ENCODE measurements at places on chromosomes 12 and 14.

DNA sequence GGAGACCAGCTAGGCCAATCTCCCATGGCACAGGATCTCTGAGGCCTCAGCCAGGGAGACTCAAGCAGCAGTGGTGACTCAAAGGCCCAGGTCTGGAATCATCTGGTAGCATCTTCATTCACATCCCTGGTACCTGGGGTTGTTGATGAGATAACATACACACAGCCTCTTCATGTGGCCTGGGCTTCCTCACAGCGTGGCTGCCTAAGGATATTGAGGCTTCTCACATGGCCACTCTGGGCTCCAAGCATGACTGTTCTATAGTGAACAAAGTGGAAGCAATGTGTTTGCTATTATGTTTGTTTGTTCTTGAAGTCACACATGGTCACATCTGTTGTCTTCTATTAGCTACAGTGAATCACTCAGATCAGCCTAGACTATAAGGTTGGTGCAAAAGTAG lies 584.1 kb downstream of the VRK1 start:
- DNase-seq: no peak

- DNase-seq: no peak
Observed at GRCh38 chr14:57009585-57010515, 199.6 kb upstream of the OTX2 start.

GRCh38 chr12:46160101-46160980 lies 108.5 kb downstream of the SLC38A1 start:
- DNase-seq: no peak

DNA sequence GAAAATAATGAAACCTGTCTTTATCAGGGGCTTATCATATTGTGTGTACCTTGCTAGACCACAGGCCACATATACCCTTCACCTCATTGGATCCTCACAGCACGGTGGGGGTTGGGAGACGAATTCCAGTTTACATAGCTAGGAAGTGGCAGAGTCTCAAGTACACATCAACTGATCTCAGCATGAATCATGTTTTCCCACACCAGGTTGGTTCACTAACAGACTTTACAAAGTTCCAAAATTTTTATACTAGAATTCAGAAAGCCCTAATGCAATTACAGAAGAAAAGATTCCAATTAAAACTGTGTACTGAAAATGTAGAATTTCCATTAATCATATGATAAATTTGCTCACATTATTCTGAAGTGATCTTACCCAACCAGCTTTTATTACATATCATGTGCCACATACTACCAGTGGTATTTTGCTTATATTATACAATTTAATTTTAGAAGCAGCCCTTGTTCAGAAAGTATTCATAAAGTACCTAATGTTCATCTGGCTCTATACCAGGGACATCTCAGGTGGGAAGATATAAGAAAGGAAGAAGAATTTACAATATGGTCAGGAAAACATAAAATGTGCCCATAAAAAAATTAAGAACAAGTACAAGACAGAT lies 196.2 kb downstream of the ITPR2 start:
- no peak for DNase-seq

- no peak for DNase-seq
Observed at GRCh38 chr14:88879022-88879421, 54.6 kb downstream of the TTC8 start.

- DNase-seq: no peak
Observed at GRCh38 chr12:94951071-94951934, 52.2 kb downstream of the NDUFA12 start.

DNA sequence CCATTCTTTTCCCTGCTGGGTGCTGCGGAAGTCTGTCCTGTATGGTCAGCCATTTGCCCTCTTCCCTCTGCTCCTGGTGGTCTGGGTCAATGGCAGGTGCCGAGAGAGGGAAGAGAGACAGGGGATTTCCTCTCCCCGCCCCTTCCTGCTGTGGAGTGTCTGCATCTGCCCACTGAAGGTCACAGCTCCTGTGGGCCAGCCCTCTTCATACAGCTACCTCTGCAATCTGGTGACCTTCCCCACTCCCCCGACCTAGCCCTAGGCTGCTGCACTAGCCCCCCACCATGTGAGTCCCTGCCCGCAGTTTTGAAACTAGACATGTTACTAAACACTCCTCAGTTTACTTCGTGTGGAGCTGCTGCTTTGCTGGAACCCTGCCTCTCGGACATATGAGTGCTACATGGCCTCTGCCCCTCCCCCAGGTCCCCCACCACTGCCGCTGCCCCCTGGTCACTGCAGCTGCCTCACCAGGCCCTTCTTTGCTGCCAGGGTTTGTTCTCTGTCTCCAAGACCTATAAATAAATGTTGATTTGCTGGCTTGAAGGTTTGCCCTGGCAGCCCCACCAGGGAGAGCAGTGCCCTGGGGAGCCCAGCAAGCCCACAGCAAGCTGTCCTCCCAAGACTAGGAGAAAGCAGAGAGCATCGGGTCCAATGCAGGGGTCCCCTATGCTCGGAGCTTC lies 102.9 kb downstream of the DPF3 start:
- no peak for DNase-seq

- DNase-seq: no peak
Observed at GRCh38 chr12:80556566-80556965, 112.5 kb downstream of the PTPRQ start.

GRCh38 chr14:93305725-93306418 lies 27.0 kb downstream of the BTBD7 start:
- DNase-seq: no peak

- DNase-seq: no peak
Observed at GRCh38 chr14:42224053-42224888, 617.6 kb downstream of the LRFN5 start.

DNA sequence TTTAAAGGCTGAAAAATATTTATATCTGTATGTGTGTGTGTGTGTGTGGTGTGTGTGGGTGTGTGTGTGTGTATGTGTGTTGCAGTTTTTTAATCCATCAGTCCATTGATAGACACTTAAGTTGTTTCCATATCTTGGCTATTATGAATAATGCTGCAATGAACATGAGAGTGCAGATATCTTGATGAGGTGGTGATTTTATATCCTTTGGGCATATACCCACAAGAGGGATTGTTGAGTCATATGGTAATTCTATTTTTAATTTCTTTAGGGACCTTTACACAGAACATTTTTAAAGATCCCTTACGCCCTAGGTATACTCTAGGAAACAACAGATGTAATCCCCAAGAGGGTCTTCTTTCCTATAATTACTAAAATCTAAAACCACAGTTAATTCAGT lies 154.5 kb upstream of the CLEC14A start:
- DNase-seq: no peak

GRCh38 chr14:61438497-61438859 lies 117.1 kb downstream of the PRKCH start:
- no peak for DNase-seq

GRCh38 chr14:95521001-95521400 lies 4.6 kb upstream of the SYNE3 start:
- no peak for DNase-seq

GRCh38 chr12:54526812-54527630 lies 22.4 kb upstream of the PDE1B start:
- peak; percentile 21 for DNase-seq

GRCh38 chr14:50762001-50762930 lies 68.7 kb downstream of the NIN start:
- DNase-seq: no peak

GRCh38 chr14:77965919-77966435 lies 166.1 kb downstream of the ADCK1 start:
- no peak for DNase-seq

DNA sequence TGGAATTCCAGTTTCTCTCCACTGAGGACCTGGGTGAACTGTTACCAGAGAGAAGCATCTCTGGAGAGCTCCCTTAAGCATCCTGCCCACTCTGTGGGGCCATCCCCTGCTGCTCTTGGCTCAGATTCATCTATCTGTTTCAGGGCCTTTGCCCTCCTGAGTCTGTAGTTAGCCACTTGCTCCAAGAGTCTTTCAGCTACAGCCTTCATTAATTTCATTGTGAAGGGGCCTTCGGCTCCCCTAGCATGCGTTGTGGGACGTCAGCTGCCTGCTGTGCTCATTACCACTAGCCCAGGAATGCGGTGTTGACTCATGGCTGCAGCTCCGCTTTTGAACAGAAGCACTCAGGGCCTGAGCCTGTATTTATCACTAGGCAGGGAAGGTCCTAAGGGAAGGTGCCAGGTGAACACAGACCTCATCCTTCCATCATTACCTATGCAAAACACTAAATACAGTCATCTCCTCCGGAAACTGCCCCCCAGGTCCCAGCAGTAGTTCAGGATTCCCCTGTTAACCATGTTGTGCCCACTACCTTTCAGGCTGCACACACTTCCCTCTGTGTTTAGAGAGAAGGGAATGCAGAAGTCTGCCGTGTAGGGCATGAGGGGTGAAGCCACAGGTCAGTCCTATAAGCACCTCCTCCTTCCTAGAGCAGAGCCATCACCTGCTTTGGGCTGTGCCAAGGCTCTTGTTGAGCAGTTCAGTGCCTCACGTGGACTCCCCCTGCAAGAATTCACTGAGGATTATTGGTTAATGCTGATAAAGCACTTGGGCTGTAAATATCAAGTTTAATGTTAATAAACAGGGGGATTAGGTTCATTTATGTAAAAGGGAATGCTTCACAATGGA lies 191.4 kb downstream of the CACNA1C start:
- DNase-seq: no peak

- DNase-seq: no peak
Observed at GRCh38 chr14:88831284-88831683, 6.8 kb downstream of the TTC8 start.

- DNase-seq: no peak
Observed at GRCh38 chr12:109165599-109165998, 49.2 kb downstream of the ACACB start.

DNA sequence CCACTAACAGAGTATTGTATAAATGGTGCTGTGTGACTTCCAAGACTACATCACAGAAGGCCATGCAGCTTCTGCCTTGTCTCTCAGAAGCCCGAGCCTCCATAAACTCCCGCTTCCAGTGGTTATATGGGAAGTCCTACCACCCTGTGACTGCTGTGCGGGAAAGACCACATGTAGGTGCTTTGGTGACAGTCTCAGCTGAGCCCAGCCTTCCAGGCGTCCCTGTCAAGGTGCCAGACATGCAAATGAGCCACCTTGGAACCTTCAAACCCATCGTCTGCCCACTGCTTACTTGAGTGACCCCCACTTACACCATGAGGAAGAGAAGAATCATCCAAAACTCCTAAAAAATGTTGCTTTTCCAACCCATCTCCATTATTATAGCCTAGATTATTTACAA lies 123.0 kb downstream of the SLC38A1 start:
- no peak for DNase-seq

- DNase-seq: no peak
Observed at GRCh38 chr12:53568809-53569557, 57.2 kb downstream of the ATF7 start.

DNA sequence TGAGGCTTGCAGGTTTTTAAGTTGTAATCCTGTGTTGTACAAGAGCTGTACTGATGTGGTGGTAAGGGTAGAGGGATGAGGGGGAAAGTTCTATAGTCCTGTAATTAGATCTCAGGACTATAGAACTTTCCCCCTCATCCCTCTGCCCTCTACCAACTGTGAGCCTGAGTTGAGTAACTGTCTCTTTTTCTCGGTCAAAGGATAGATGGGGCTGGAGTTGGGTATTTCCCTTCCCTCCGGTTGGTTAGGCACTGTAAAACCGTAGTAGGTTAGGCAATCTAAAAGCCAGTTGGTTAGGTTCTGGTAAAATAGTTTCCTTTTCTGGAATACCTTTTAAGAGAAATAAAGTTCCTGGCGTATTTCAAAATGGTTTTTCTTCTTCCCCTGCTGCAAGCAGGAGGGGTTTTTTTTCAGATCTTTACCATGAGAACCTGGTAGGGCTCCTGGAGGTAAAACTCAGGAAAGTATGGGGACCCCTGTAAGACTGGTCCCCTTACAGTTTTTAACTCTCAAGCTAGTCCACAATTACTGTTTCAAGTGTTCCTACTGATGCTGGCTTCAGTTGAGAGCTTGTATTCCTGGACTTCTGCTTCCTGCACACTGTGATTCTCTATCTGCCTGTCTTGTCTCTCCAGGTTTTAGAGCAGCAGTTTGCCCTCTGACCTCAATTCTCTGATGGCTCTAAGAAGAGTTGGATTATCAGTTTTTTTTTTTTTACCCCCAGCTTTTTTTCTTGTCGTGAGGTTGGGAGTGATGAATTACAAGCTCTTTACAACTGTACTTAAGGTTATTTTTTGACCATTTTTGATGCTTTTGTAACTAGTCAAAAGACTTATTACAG lies 58.7 kb downstream of the FUT8 start:
- DNase-seq: no peak

GRCh38 chr14:68328509-68328908 lies 464.4 kb downstream of the ZFP36L1 start:
- no peak for DNase-seq

GRCh38 chr12:58067610-58068387 lies 126.4 kb downstream of the ATP23 start:
- DNase-seq: no peak

DNA sequence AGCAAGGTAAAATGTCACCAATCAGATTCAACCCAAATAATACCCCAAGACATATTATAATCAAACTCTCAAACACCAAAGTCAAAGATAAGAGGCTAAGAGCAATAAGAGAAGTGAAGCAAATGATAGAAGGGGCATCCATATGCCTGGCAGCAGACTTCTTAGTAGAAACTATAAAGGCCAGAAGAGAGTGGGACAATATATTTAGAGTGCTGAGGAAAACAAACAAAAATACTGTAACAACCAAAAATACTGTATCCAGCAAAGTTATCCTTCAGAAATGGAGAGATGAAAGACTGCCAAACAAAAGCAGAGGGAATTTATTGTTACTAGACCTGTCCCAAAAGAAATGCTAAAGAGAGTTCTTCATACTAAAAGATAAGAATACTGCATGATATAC lies 25.8 kb downstream of the COX16 start:
- DNase-seq: no peak

GRCh38 chr14:64875350-64875749 lies 4.4 kb downstream of the SPTB start:
- DNase-seq: no peak

DNA sequence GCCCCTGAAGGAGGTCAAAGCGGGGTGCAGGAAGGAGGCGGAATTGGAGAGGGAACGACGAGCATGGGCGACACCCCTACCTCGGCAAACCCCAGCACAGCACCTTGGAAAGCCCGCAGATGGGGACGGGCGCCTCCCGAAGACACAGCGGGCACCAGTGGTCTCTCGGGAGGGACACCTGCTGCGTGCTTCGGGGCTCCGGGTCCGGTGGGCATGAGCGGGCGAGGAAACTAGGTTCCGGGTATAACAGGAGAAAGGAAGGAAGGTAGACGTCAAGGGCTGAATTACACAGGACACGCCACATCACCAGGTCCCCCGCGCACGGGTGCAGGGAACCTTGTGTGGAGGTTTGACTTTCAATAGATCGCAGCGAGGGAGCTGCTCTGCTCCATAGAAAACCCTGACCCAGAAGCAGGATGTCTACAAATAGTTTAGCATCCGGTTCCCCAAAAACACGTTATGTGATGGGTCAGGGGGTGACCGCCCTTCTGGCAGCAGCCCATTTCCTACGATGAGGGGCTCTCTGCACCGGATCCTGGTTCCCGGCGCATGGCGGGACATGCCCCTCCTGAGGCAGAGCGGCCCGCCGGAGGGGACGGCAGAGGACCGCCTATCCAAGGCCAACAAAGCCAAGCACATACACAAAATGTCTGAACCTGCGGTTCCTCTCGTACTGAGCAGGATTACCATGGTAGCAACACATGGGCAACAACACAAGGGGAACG lies 196.9 kb downstream of the ALG10 start:
- peak; percentile 1 for DNase-seq
